ENCODE measurements at places on chromosomes 1 and 21.

DNA sequence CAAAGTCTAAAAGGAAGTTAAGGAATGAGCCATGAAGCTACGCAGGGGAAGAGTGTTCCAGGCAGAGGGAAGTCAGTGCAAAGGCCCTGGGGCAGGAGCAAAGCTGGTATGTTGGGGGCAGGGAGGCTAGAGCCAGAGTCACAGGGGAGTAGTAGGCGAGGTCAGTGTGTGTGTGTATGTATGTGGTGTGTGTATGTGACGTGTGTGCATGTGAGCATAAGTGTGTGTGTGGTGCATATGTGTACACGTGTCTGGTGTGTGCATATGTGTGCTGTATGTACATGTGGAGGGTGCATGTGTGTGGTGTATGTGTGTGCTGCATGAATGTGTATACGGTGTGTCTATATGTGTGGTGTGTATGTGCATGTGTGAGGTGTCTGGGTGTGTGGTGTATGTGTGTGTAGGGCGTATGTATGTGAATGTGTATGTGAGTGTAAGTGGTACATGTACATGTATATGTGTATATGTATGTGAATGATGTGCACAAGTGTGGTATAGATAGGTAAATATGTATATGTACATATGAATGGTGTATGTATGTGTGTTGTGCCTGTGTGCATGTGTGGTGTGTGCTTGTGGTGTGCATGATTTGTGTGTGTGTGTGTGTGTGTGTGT, 20.8 kb upstream of the NID1 start:
- DNase-seq = no peak

DNA sequence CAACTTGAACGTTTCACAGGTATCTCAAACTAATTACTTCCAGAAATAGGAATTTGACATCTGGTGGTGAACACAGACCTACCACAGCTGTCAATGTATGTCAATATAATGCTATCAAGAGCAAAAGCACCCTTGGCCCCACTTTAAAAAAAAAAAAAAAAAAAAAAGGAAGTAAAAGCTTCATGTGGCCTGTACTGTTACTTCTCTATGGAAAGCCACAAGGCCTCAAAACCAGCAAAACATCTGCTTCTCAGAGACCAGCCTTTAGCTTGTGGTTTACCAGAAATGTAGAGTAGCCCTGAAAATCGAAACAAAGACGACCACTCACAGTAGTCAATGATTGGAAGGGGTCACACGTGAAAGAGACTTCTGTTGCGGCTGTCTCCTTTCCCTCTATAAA, 109.6 kb downstream of the SLC45A1 start:
- DNase-seq = no peak

DNA sequence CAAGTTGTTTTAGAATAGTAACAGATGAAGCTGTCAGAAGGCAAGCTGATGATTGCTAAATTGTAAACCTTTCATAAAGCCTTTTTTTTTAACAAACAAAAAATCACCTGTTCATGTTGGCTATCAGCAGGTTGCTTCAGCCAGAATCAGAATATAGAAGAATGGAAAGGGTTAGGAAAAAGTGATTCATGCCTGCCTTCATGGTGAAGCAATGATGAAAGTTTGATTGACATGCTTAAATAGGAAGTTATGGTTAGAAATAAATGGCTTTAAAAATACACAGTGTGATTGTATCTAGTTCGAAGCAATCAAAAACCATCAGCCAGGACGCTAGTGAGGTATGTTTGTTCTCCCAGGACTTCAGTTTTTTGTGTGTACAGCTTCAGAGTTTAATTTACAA, 37.9 kb downstream of the GABPA start:
- no peak for DNase-seq

DNA sequence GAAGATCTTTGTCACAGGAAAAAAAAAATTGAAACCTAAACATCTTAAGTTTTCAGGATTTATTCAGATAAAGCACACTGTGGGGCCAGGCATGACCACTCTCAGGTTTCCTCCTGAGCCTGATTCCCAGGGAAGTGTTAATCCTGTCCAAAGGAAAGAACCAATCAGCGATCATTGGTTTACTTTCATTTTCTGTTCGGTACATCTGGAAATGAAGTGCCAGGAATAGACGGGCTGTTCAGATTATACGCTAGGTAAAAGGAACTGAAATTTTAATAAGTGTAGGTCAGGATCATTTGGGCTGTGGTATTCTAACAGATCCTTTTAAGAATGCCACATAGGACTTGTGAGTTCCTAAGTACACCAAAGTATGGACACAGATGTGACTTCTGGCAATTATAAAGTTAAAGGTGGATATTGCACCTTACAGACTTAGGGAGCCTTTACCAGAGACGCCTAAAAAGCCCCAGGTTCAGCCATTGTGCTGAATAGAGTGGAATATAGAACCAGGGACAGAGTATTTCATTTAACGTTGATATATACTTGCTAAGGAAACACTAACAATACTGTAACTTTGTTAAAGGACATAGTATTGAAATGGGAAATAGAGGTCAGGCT, 9.3 kb upstream of the CACYBP start:
- DNase-seq = no peak

DNA sequence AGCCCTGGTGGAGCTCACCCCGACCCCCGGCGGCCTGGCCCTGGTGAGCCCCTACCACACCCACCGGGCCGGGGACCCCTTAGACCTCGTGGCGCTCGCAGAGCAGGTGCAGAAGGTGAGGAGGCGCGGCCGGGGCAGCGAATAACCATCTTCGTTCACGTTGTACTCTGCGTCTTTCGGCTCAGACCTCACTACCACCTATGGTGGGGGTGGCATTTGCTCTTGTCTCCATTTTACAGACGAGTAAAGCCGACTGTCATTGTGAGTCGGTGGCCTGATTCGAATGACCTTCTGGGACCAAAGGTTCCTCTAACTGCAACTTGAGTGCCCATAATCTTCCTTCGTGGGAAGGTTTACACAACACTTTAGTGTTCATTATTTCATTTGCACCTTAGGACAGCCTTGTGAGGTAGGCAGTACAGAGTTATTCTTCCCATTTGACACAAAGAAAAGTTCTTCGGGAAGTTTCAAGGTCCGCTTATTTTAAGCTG, 506 bp downstream of the C1orf50 start:
- DNase-seq = no peak

DNA sequence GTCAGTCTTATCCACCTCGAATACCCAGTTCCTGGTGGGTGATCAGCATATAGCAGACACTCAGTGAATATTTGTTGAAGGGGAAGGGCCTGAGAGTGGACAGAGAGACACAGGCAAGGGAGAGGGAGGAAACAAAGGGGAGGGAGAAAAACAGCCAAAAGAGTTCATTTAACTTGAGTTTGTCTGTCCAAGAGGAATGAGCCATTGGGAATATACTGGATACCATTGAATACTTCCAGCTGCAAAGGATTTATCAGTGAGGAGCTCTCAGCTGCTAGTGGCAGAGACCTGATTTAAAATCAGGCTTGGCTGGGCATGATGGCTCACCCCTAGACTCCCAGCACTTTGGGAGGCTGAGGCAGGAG, 11.5 kb upstream of the BGLAP start:
- no peak for DNase-seq

All from NCI-H1417 treated with DMSO at 0.1 percent for 48 hours (cell line).